ENCODE measurements at places on chromosomes 4 and X.
A peak's percentile ranks its signal among the peaks of the same experiment; 100 is the strongest.

GRCh38 chrX:102077426-102077825 is 48.1 kb upstream of the TCEAL2 start:
- H3K4me1 ChIP-seq = no peaks in the 10 kb centered on the region
- H3K36me3 ChIP-seq = no peaks in the 10 kb centered on the region
- H3K4me3 ChIP-seq = no peak overlapping the region
- no peak overlapping the region for H3K27ac ChIP-seq
- peaks cover 31% of the 10 kb centered on the region for H3K27me3 ChIP-seq
- DNase-seq = no peak

- H3K4me1 ChIP-seq = no peaks in the 10 kb centered on the region
- no peaks in the 10 kb centered on the region for H3K27me3 ChIP-seq
- DNase-seq = no peak
- no peak overlapping the region for H3K27ac ChIP-seq
- peaks cover 15% of the 10 kb centered on the region for H3K36me3 ChIP-seq
These were observed 9.8 kb downstream of the AADAT start for GRCh38 chr4:170079981-170080380.

GRCh38 chr4:188993871-188994270 is 854.6 kb downstream of the TRIML1 start:
- no peak for DNase-seq
- H3K4me3 ChIP-seq = no peak overlapping the region
- H3K27ac ChIP-seq = no peak overlapping the region
- H3K27me3 ChIP-seq = no peaks in the 10 kb centered on the region
- no peaks in the 10 kb centered on the region for H3K4me1 ChIP-seq

DNA sequence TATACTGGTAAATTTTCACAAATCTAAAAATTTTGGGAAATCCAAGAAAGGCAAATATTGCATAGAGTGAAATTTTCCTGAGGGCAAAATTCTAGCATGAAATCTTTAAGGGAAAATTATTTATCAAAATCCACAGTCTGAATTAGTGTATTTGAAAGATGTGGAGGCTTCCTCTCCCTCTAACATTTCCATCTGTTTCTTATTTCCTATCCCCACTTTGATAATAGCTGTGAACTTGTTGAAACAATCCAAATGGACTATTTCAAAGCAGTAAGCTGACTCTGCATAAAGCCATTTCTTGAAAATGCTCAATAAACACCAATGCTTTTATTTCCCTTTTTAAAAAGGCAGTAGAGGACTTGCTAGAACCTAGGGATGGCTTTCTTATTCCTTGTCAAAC is 107.3 kb upstream of the PABPC4L start:
- DNase-seq = peak; percentile 3
- no peak overlapping the region for H3K4me3 ChIP-seq
- H3K4me1 ChIP-seq = no peaks in the 10 kb centered on the region
- H3K27me3 ChIP-seq = no peaks in the 10 kb centered on the region
- H3K27ac ChIP-seq = no peak overlapping the region

DNA sequence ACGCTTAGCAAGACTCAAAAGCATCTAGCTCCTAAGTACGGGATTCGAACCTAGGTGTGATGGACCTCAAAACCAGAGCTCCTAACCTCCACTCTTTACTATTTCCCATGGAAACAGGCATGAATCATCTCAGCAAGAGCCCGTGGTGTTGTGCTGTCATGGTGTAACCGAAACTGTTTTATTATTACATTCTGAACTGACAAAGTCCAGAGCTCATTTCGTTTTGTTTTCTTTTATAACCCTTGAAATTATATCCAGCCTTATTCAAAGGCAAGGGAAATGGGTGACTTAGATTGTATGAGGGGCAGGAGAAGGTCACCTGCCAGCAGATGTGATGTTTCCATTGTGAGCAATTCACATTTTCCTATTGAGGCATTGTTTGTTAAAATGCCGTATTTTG is 301.1 kb downstream of the FRMPD4 start:
- peaks cover 28% of the 10 kb centered on the region for H3K27me3 ChIP-seq
- H3K36me3 ChIP-seq = no peaks in the 10 kb centered on the region
- no peak overlapping the region for H3K4me3 ChIP-seq
- H3K27ac ChIP-seq = no peak overlapping the region

DNA sequence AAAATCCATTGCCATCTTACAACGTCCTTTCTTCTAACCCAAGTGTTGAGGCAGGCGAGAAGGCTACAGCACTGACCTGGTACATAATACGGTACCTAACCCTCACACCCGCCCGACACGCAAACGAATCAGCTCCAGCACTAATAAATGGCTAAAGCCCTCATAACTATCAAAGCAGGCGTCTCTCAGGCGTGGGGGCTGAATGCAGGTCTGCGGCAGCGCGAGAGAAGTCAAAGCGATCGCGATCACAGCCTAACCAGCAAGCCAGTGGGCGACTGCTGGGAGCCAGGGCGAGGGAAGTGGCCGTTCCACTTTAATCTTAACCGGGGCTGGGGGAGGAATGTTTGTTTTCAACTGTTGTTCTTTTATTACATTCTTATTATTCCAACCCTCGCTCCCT is 1.5 kb downstream of the CDX4 start:
- no peaks in the 10 kb centered on the region for H3K27me3 ChIP-seq
- H3K36me3 ChIP-seq = no peaks in the 10 kb centered on the region
- no peak for DNase-seq
- no peak overlapping the region for H3K27ac ChIP-seq
- H3K4me3 ChIP-seq = no peak overlapping the region
- H3K4me1 ChIP-seq = no peaks in the 10 kb centered on the region

- peaks cover 8% of the 10 kb centered on the region for H3K27me3 ChIP-seq
- DNase-seq = no peak
- no peak overlapping the region for H3K27ac ChIP-seq
- no peaks in the 10 kb centered on the region for H3K4me1 ChIP-seq
- H3K4me3 ChIP-seq = no peak overlapping the region
- no peaks in the 10 kb centered on the region for H3K36me3 ChIP-seq
These were observed 31.5 kb downstream of the RTL5 start for GRCh38 chrX:72100051-72100755.

GRCh38 chr4:66750273-66750672 is 795.0 kb downstream of the CENPC start:
- no peaks in the 10 kb centered on the region for H3K4me1 ChIP-seq
- H3K27me3 ChIP-seq = no peaks in the 10 kb centered on the region
- no peak overlapping the region for H3K4me3 ChIP-seq
- DNase-seq = peak; percentile 34
- H3K27ac ChIP-seq = no peak overlapping the region

DNA sequence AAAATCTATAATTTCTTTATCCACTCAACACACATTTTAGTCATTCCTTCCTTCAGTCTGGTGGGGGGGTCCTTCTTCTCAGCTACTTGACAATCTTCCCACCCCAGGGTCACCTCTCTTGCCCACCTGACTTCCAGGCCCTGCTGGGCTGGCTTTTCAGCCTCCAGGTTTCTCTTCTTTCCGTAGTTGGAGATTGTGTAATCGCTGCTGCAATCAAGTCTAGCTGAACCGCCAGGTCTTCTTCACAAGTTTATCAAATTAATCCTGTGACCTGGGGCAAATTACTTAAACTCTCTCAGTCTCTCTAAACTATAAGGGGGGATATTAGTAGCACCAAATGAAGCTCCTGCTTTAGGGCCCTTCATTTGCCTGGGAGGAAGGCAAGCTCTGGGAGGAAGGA is 102.9 kb upstream of the TNIP3 start:
- H3K27me3 ChIP-seq = no peaks in the 10 kb centered on the region
- H3K4me1 ChIP-seq = peaks cover 1% of the 10 kb centered on the region
- H3K27ac ChIP-seq = no peak overlapping the region
- no peak for DNase-seq

DNA sequence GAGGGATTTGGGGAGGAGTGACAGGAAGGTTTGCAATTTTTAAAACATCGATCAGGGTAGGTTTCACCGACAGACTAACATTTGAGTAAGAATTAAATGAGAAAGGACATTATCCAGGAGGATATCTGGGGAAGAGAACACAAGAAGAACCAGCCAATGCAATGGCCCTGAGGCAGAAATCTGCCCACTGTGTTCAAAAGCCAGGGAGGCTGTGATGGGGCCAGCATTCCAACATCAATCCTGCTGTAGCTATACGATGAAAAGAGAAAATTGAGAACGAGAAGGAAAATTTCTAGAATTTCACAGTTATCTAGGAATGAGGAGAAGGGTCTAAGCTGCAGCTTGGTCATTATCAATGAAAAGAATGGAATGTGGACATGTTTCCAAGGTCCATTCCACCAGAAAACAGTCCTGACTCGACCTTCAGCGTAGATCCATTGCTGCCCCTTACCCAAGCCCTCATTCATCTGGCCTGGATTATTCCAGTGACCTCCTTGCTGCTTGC is 84.4 kb downstream of the APBB2 start:
- no peaks in the 10 kb centered on the region for H3K27me3 ChIP-seq
- no peaks in the 10 kb centered on the region for H3K36me3 ChIP-seq
- H3K4me1 ChIP-seq = peaks cover 8% of the 10 kb centered on the region
- no peak overlapping the region for H3K27ac ChIP-seq
- no peak overlapping the region for H3K4me3 ChIP-seq

DNA sequence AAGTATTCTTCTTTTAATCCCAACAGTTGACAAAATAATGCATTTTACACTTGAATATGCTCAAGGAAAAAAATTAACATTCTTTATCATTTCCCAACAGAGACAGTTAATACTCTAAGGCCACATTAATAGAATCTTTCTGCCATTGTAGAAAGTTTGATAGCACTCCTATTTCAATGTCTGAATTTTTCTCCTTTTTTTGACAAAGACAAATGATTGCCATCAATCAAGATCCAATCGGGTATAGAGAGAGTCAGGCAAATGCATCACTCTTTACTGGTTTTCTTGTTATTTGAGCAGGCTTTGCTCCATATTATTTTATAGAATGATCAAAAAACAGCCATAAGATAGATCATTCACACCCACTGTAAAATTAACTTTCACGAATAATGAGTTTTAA is 46.1 kb downstream of the MAB21L2 start:
- no peaks in the 10 kb centered on the region for H3K36me3 ChIP-seq
- DNase-seq = no peak
- no peak overlapping the region for H3K27ac ChIP-seq
- no peaks in the 10 kb centered on the region for H3K27me3 ChIP-seq
- H3K4me1 ChIP-seq = no peaks in the 10 kb centered on the region

- no peaks in the 10 kb centered on the region for H3K36me3 ChIP-seq
- H3K27ac ChIP-seq = no peak overlapping the region
- no peak overlapping the region for H3K4me3 ChIP-seq
- H3K4me1 ChIP-seq = no peaks in the 10 kb centered on the region
- H3K27me3 ChIP-seq = peaks cover 14% of the 10 kb centered on the region
These were observed 456.4 kb upstream of the HTR2C start for GRCh38 chrX:114127411-114128025.

DNA sequence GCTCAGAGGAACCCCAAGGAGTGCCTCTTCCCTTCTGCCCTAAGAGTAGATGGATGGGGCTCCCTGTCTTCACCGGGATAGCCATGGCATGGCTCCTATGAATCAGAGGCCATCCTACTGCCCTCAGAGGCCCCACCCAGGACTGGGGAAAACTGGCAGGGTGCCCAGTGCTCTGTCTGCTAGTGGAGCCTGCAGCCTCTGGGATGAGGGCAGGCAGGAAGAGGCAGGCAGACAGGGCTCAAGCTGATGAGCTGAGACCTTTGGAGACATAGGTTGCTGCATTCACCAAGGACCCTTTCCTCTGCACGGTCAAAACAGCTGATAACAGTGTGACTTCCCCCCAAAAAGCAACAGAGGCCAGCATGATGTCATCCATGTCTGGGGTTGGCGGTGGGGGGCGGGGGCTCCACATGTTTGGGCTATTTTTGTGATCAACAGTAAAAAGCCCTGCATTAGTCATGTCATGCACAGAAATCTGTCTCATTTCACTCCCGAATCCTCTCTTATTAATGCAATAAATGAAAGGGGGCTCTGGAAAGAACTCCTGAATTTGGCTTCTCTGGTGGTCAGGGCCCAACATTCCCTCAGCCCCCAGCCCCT is 207.6 kb upstream of the MAMLD1 start:
- no peak for DNase-seq
- no peak overlapping the region for H3K4me3 ChIP-seq
- H3K4me1 ChIP-seq = no peaks in the 10 kb centered on the region
- no peak overlapping the region for H3K27ac ChIP-seq
- H3K36me3 ChIP-seq = no peaks in the 10 kb centered on the region

DNA sequence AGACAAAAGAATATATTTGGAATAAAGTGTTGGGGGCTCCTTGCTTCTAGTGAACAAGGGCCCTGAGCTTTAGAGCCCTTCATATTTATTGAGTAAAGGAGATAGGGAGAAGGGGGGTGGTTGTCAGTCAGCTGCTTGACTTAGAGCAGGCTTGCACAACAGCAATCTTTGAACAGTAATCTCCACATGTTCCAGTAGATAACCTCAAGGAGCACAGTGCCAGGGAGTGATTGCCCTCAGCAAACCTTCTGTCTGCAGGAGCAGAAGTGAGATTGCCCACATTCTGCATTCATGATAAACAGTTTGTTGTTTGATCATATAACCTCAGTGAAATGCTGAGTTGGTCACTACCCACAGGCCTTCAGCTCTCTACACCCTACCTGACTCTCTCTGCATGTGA is 205.8 kb upstream of the CXCL13 start:
- no peaks in the 10 kb centered on the region for H3K36me3 ChIP-seq
- no peak for DNase-seq
- no peak overlapping the region for H3K27ac ChIP-seq
- no peaks in the 10 kb centered on the region for H3K27me3 ChIP-seq
- H3K4me3 ChIP-seq = no peak overlapping the region
- no peaks in the 10 kb centered on the region for H3K4me1 ChIP-seq

DNA sequence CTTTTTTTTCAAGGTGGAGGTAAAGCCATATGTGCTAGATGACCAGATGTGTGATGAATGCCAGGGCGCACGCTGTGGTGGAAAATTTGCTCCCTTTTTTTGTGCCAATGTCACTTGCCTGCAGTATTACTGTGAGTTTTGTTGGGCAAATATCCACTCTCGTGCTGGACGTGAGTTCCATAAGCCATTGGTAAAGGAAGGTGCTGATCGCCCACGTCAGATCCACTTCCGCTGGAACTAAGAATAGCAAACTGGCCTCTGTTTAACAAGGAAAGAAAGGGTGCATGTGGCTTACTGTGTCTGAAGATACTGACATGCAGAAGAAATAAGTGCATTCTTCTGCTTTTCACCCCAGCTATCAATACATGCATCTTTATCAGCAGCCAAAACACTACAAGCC is 63.9 kb downstream of the CPEB2 start:
- H3K36me3 ChIP-seq = peaks cover 12% of the 10 kb centered on the region
- H3K4me3 ChIP-seq = no peak overlapping the region
- no peak overlapping the region for H3K27ac ChIP-seq
- DNase-seq = no peak

DNA sequence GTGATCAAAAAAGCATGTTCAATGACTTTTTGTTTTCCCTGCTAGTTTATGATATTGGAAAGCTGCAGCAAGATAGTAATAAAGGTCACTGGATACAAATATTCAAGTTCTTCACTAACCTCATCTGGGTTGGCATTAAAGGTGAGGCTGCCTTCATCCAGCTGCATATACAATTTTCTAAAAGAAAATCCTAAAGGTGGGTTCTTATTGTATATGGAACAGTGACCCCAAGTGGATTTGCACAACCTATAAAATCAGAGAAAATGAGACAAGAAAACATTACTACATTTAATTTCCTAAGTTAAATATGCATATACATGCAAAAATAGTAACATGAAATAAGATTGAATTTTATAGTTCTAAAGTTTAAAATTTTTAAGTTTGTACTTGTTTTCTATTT is 23.9 kb downstream of the FBXO8 start:
- H3K4me3 ChIP-seq = no peak overlapping the region
- H3K36me3 ChIP-seq = peaks cover 3% of the 10 kb centered on the region
- peaks cover 4% of the 10 kb centered on the region for H3K4me1 ChIP-seq
- H3K27me3 ChIP-seq = no peaks in the 10 kb centered on the region
- no peak for DNase-seq

Measured in lung (tissue), 17 donors.